Activated CD4-positive, CD25-positive, alpha-beta regulatory T cell treated with anti-CD3 and anti-CD28 coated beads, Interleukin-2, amount 50 U/mL, for 24 hours (primary cell): ENCODE measurements at places on chromosomes 3 and 15.
A peak's percentile ranks its signal among the peaks of the same experiment; 100 is the strongest.

DNA sequence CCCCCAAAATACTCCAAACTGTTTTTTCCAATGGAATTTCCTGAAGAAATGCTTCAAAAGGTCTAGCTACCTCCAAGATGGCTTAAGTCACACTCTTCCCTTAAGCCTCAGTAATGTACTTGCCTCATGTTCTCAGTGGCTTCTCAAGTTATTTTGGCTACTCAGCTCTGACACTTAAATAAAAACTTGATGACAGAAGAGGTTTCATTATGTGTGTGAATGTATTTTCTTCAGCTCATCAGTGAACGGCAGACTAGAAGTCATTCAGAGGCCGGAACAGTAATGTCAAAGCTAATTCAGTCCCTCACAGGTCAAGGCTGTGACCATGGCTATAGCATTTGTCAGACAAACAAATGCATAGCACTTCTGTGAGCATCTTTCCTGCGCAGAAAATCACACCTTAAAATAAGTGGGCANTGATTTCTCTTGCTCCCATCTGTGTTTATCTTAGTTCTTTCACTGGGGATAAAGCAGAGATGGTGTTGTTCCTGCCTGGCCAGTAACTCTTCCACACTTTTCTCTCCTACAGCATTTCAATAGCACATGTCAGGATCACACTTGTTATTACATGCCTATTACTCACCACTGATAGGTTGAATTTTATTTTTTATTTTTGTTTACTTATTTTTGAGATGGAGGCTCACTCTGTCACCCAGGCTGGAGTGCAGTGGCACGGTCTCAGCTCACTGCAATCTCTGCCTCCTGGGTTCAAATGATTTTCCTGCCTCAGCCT is 68.5 kb upstream of the PLCL2 start:
- peak; percentile 45 for ATAC-seq

GRCh38 chr15:88769161-88769971 is 33.9 kb upstream of the ACAN start:
- ATAC-seq, result no peak

DNA sequence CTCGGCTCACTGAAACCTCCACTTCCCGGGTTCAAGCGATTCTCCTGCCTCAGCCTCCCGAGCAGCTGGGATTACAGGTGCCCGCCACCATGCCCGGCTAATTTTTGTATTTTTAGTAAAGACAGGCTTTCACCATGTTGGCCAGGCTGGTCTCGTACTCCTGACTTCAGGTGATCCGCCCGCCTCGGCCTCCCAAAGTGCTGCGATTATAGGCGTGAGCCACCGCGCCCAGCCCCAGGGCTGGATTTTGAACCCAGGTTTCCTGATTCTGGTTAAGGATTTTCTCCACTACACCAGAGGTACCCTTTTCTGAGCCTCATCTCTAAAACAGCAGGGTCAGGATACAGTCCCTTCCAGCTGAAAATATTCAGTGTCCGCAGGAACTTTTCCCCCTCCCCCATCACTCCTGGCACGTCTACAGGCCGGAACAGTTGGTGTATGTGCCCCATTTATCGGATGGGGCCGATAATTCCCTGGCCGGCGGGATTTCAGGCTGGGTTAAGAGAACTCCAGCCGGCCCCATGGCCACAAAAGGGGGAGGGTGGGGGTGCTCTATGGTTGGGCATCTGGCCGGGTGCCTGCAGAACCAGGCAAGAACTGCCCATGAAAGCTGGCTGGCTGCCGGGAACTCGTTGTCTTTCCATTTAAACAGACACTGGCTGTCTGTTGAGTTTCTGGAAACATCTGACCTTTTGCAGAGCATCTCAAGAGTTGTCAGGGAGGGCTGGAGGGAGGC is 26.8 kb upstream of the SEMA4B start:
- ATAC-seq, result no peak

DNA sequence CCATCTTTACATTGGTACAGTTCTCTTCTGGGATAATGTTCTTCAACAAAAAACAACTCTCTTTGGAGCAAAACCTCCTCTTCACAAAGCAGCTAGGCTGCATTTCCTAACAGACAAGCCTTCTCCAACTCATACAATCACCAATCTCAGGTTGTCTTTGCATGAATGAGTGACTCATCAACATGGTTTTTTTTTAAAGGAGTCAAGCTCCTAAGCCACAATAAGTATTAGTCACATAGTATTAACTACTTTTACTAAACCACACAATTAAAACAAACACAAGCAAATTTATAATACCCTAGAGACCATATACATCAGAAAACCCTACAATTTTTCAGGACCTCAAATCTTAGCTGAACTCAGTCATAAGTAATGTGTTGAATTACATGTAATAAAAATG is 137.4 kb downstream of the TBC1D5 start:
- ATAC-seq, result peak; percentile 81

- peak; percentile 71 for ATAC-seq
These were observed 75.0 kb downstream of the FEM1B start for GRCh38 chr15:68352401-68353062.

DNA sequence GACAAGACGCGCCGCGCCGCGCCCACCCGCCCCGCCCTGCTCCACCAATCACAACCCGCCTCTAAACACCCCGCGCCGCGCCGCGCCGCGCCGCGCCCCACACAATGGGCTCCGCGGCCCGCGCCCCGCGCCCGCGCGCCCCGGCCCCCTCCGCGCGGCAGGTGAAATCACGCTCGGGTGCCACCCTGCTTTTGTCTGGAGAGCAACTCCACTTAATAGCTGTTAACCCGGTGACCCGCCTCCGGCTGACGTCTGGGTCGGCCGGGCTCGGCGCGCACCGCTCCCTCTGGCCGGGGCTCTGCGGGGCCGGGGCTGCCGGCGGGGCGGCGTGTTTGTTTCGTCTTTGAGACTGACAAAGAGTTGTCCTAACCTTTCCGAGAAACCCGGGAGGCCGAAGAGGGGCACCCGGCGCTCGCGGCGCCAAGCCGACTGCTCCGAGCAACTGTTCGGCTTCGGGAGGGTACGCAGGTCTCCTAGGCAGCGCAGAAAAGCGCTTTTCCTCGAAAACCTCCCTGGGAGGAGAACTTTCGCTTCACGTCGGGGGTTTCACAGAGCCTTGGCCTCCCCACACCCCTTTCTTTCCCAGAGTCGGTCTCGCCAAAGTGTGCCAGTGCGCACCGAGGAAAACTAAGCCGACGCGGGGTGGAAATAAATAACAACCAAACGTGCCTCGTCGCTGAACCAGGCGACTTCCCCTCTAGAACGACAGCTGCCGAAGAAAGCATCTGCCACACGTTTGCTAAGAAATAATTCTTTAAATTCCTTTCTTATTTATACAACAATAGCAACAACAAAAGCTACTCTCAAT is 518.4 kb downstream of the FOXP1 start:
- ATAC-seq, result peak; percentile 21

GRCh38 chr3:119258915-119259314 is 18.2 kb upstream of the B4GALT4 start:
- ATAC-seq, result no peak

DNA sequence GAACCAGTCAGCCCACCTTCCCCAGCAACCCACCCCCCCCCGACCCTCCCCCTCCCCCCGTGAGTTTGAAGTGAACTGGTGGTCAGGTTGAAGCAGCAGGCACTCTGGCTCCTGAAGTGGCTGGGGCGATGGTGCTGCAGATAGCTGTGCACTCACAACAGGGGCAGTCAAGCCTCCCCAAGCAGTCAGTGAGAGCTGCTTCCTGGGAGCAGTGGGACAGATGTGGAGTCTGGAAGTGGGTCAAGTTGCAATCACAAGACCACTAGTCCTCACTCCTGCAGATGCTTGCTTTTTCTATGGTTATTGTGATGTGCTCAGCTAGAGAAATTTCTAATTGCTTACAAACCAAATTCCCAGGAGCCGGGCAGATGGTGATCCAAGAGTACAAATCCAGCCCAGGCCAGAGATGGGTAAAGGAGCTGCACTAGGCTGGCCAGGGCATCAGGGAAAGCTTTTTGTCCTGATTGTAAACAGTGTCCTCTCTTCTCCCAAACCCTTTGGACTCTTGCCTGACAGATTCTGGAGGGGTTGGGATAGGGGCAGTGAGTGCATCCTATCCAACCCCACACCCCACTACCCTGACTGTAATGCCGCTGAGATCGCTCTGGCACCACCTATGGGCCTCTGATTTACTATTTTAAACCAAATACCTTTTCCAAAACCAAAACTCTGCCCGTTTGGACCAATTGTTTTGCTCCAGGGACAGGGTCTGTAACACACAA is 9.8 kb upstream of the CLPX start:
- ATAC-seq, result no peak

- no peak for ATAC-seq
These were observed 856.2 kb downstream of the AGBL1 start for GRCh38 chr15:86935841-86936240.

GRCh38 chr3:5251196-5251583 is 63.7 kb downstream of the EDEM1 start:
- no peak for ATAC-seq
